ENCODE measurements at places on chromosomes 11 and 22.

GRCh38 chr11:92764128-92764527, 205.3 kb upstream of the MTNR1B start:
- no peak for DNase-seq

GRCh38 chr11:120819437-120820365, 204.2 kb upstream of the TBCEL start:
- DNase-seq: no peak

DNA sequence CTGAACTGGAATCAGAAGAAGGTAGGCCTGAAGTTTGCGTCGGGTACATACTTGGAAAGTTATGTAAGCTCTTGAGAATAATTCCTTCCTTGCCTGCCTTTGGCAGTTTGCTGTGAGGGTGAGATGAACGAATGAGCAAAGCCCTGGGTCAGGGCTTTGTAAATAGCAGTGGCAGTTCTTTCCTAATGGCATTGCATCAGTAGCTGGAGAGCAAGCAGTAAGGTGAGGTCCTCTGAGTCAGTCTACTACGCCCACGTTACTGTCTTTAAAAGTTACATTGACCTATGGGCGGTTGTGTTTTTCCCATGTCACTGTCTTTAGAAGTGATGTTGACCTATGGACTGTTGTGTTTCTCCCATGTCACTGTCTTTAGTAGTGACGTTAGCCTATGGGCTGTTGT, 179.1 kb upstream of the E2F8 start:
- DNase-seq: no peak

GRCh38 chr22:46719921-46720320, 18.1 kb downstream of the CERK start:
- no peak for DNase-seq

DNA sequence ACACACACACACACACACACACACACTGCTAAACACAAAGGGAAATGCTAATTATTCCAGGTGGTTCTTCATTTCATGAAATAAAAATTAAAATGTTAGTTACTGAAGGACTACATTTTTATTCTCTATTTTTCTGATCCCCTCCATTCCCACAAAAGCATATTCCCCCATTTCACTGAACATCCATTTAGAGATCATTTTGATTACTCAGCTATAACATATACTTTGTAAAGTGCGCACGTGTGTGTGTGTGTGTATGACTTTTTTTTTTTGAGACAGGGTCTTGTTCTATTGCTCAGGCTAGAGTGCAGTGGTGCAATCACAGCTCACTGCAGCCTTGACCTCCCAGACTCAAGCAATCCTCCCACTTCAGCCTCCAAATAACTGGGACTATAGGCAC, 42.6 kb downstream of the SLC35F2 start:
- DNase-seq: no peak

DNA sequence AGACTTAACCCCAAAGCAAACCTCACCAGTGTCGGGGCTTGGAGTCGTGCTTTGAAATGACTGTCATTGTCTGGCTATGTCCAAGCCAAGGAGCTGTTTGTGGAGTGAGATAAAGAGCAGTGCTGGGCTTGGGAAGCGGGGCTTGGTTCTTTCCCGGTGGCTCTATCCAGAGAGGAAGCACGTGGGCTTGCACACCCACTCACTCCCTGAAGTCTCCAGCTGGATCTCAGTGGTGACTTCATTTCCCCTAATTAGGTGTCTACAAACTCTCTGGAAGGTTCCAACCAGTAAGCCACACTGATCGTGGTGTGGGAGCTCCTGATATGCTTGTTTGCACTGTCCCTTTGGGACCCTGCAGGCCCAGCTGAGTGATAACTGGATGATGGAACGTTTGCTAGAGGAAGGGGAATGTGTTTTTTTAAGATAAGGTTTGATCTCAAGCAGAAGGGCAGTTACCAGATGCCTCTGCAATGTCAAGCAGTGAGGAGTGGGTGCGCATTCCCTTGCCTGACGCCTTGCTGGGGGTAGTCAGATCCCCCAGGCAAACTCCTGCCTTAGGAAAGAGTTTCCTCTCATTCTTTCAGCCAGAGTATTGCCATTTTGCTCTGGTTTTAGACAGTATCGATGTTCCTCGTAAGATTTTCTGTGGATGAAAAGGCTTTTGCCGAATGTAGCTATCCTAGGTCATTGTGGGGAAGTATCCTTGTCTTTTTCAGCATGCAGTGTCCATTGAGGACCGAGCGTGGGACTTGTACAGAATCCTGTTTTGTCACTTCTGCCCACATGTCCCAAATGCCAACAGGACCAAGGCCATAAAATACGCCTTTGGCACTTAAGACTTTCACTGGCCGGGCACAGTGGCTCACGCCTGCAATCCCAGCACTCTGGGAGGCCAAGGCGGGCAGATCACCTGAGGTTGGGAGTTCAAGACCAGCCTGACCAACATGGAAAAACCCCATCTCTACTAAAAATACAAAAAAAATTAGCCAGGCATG, 90.9 kb downstream of the MICAL2 start:
- DNase-seq: peak; percentile 91

DNA sequence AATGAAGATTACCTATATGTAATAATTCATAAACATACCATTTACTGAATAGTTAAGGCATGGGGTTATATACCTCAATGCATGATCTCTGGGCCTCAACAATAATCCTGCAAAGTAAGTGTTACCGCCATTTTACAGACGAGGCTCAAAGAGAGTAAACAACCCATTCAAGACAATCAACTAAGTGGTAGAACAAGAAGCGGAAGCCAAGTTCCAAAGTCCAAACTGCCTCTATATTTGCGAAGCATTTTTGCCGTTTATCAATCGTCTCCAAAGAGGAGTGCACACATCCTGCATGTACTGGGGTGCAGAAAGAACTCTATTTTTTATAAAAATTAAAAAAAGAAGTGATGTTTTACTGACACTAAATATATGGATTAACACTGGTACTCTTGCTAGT, 27.5 kb upstream of the P4HA3 start:
- DNase-seq: no peak

GRCh38 chr11:82038154-82038553, 695.5 kb downstream of the FAM181B start:
- DNase-seq: no peak

GRCh38 chr11:44532809-44533208, 32.7 kb upstream of the CD82 start:
- peak; percentile 26 for DNase-seq

- DNase-seq: no peak
These were observed 39.5 kb downstream of the ARFGAP3 start for GRCh38 chr22:42817556-42817955.

DNA sequence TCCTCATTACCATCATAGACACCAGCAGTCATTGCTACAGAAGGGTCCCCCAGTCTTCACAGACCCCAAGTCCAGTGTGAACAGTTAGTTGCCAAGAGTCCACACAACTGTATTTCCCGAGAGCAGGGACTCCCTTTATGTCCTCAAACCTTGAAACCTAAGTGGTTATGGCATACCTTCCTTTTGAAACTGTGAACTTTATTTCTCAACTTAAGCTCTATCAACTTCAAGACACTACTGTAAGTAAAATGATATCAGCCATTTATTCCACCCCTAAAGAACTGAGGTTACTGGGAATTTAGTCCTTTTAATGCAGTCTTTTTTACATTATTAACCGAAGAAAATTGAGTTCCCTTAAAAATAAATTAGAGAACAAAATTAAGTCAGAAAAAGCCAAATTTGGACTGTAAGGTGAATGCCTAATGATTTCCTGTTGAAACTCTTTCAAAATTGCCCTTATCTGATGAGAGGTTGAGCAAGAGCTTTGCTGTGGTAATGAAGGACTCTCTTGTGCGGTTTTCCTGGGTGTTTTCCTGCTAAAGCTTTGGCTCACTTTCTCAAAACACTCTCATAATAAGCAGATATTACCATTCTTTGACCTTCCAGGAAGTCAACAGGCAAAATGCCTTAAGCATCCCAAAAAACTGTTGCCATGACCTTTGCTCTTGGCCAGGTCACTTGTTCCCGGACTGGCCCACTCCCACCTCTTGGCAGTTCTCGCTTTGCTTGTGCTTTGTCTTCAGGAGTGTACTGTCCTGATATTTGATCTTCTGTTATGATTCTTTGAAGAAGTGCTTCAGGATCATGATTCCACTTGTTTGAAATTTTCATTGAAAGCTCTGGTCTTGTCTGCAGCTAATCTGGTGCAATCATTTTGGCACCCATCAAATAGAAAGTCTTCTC, 765.4 kb upstream of the ANO3 start:
- DNase-seq: peak; percentile 80

- no peak for DNase-seq
These were observed 827.4 kb downstream of the OPCML start for GRCh38 chr11:132704781-132705375.

DNA sequence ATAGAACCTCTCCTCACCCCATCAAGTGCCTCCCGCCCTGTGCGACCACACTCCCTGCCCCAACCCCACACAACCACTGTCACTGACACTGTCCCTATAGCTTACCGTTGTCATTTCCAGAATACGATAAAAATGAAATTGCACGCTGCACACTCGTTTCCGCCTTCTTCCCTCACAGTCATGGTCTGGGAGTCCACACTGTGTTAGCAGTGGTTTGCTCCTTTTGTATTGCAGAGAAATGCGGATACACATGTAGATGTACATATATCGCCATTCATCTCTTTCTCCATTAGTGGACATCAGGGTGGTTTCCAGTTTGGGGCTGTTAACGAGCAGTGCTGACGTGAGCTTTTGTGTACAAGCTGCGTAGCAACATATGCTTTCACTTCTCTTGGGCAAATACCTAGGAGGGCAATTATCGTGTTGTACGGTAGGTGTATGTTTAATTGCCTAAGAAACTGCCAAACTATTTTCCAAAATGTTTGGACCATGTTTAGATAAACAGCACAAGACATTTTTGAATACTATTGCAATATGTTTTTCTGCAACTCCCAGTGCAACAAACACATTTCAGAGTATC, 59.2 kb upstream of the CD5 start:
- DNase-seq: peak; percentile 54

GRCh38 chr11:133966921-133967598, 10.3 kb upstream of the IGSF9B start:
- DNase-seq: no peak

DNA sequence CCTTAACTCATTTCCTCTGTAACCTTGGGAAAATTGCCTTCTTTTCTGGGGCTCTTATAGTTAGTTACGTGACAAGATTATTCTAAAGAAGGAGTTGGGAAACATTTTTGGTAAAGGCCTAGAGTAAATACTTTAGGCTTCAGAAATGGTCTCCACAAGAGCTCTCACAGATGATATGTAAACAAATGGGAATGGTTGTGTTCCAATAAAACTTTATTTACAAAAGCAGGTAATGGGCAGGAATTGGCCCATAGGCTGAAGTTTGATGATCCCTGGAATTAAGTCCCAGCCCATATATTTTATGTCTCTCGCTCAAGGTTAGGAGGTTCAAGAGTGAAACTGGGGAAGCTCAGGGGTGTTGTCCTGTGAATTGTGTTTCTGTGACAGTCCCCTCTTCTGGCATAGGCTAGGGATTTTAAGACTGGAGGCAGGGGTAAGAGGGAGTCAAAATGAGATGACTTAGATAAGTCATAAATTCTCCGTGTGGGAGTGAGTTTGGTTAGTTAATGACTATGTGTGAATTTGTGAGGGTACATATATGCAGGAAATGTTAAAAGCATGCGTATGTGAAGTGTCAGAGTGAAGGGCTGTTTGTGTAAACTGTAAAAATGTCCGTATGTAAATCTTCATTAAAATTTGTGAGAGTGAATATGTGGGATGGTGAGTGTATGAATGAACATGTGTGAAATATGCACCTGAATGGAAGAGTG, 7.4 kb upstream of the OR52B4 start:
- no peak for DNase-seq

DNA sequence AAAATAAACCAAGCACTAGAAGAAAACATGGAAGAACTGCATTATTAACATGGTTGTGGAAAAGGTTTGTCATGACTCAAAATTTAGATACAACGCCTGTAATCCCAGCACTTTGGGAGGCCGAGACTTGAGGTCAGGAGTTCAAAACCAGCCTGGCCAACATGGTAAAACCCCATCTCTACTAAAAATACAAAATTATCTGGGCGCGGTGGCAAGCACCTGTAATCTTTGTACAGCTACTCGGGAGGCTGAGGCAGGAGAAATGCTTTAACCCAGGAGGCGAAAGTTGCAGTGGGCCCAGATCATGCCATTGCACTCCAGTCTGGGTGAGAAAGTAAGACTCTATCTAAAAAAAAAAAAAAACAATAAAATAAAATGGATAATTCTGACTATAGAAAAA, 23.7 kb downstream of the GNB1L start:
- DNase-seq: no peak

DNA sequence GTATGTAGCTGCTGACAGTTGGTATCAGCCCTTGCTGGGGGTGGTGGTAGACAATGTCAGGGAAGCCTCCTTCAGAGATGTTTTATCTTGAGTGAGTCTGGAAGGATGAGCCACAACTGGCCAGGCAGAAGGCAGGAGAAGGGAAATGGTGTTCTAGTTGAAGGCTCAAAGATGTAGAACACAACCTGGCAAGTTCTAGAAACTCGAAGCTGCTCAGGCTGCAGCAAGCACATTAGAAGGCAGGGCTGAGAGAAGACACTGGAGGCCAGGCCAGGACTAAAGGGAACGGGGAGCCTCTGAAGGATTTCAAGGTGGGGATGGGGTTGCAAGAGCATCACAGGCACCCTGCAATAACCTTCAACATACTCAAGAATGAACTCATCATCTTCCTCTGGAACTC, 40.4 kb downstream of the USP35 start:
- no peak for DNase-seq

- no peak for DNase-seq
These were observed 5.3 kb downstream of the HARBI1 start for GRCh38 chr11:46611526-46612304.

GRCh38 chr22:20279662-20280134, 11.6 kb upstream of the RTN4R start:
- DNase-seq: no peak

- no peak for DNase-seq
These were observed 23.7 kb upstream of the KLHL35 start for GRCh38 chr11:75456596-75457183.

- DNase-seq: no peak
These were observed 266.5 kb downstream of the TENM4 start for GRCh38 chr11:79174045-79175008.

DNA sequence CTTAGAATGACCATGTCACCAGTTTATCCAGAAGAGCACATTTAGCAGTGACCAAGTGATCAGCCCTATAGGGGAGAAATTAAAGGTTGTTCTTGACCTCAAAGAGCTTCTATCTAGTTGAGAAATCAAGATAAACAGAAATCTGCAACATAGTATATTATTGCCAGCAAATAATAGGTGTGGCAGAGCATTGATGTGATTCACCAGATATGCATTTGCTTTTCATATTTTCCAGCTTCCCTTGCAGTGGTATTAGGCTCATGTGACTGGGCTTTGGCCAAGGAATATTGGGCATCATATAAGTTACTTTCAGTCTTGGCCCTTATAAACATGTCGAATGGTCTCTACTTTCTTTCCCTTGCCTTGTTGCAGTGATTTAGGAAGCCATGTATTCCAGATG, 34.5 kb downstream of the COMMD9 start:
- no peak for DNase-seq

- DNase-seq: no peak
These were observed 18.4 kb downstream of the FDX1 start for GRCh38 chr11:110447897-110448745.

- no peak for DNase-seq
These were observed 221.2 kb downstream of the MN1 start for GRCh38 chr22:27580311-27580897.

Measured in posterior vena cava (tissue), 2 donors.